AG04450 (cell line): ENCODE measurements at places on chromosomes 2 and 18.

- DNase-seq: no peak
Observed at GRCh38 chr18:63040788-63041410, 278.7 kb downstream of the BCL2 start.

DNA sequence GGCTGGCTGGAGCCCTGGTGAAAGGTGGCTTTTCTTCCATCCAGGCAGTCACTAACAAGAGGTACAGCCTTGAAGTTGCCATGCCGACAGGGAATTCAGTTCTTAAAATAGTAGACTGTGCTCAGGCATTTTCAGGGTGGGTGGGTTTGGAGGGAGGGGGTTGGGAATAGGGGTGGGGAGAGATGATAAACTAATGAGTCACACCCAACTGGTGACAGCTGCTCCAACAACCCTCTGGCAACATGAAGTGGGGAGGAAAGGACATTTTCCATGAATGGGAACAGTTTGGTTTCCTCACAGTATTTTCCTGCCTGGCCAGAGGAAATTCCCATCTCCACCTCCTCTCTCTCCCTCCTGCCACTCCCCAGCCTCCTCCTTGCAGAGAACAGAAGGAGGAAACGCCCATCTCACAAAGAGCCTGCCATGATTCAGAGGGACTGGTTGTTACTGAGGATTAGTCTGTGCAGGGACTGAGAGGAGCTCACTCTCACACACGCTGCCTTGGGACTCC is 113.0 kb upstream of the SLC1A4 start:
- no peak for DNase-seq

- DNase-seq: no peak
Observed at GRCh38 chr2:60335533-60336237, 217.8 kb downstream of the BCL11A start.

- no peak for DNase-seq
Observed at GRCh38 chr2:175234650-175235049, 53.1 kb upstream of the ATP5MC3 start.

DNA sequence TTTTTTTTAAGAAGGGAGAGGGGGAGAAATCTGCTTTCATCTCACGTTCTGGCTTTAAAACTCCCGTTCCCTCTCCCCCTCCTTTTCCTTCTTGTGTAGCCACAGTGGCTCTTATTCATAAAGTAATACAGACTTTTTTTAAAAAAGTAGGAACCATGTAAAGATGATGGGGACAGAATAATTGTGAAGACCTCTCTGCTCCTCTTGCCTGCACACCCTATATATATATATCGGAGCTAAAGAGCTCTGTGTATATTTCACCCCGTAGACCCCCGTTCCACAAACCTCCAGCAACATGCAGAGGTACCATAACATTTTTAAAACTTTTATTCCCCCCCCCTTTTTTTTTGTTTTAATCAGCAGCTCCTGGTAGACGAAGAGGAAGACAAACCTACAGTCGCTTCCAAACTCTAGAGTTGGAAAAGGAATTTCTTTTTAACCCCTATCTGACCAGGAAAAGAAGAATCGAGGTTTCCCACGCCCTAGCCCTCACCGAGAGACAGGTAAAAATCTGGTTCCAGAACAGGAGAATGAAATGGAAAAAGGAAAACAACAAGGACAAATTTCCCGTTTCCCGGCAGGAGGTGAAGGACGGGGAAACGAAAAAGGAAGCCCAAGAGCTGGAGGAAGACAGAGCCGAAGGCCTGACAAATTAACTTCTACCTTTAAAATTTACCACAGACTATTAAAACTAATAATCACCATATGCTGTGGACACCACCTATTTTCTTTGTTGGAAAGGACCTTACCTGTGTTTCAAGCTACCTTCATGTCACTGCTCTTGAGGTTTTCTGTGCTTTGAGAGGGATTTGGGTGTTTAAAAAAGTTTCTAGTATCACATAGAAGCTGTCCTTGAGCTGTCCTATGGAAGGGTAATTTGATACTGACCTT is 1.7 kb downstream of the HOXD8 start:
- DNase-seq: no peak

DNA sequence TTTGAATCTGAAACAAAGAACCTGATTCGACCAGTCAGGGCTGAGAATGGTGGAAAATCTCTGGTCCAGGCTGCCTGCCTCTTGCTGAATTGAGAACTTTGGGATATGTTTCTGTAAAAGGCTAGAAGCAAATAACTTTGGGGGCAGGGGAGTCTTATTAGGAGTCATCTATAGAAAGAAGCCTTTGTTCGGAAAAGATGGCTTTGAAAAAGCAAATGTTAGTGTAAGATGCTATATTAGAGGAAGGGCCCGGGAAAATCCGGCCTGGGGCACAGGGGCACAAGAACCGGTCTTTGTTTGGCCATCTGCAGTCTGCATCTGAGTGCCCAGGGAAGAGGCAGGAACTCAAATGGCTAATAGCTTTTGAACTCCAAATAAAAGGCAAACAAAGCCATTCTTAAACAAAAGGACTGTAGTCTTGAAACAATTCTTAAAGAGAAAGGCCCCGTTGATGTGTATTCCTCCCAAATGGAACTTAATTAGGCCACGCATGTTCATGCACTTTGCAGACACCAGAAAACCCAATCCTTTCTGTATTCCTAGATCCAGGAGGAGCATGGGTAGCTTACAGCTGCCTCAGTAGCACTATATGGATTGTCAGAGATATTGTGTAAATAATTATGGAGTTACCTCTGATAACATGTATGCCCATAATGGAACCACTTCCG is 180.0 kb upstream of the ARL4C start:
- no peak for DNase-seq

DNA sequence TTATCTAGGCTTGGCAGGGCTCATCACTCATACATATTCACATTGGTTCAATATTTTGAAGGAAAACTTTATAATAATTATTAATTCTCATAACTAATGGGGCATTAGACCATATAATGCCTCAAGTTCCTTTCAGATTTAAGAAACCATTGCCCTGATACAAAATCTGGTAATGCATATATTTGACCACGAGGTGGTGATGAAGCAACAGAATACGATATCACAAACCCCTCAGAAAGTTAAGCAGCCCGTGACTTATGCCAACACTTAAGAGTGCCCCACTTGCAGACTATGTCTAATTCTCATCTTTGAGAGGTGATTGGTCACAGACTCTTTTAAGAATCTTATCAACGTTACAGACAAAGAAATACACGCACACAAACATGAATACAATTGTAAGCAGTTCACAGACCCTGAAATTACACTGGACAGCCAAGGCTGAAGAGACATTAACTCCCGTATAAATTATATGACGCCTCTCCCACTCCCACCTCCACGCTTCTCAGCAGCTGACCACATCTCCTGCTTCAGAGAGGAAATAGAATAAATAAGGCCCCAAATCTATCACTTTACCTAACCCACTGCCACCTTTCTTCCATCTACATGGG is 20.7 kb upstream of the DNAH6 start:
- peak; percentile 49 for DNase-seq

- DNase-seq: no peak
Observed at GRCh38 chr2:28709101-28709500, 42.5 kb upstream of the PPP1CB start.

DNA sequence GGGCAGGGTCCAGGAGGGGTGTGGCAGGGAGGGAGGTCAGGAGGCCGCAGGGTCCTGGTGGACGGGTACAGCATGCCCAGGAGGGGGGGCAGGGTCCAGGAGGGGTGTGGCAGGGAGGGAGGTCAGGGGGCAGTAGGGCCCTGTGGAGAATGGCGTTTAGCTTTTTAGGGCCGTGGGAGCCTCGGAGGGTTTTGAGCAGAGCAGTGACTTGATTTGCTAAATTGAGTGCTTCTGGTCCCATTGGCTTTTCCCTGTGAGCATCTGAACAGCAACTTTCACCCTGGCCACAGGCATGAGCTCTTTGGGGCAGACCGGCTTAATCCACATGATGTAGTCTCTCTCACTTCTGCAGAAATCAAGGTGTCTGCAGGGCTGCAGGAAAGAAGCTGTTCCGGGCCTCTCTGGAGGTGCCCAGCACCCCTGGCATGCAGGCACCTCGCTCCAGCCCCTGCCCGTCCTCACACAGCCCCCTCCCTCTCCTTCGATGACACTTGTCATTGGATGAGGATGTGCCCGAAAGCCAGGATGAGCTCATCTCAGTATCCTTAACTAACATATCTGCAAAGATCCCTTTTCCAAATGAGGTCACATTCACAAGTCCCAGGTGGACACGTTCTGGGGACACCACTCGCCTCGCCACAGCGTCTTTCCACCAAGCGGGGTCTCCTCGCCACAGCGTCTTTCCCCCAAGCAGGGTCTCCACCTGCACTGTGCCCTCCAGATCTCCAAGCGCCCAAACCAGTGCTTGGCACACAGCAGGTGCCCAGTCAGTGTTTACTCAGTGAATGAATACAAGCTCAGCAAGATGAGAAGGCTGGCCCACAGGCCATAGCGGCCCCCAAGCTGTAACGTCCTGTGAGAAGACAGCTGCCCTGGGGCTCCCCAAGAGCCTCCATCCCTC is 94.0 kb downstream of the NDUFA10 start:
- no peak for DNase-seq

GRCh38 chr18:50675043-50675442 is 115.2 kb downstream of the MAPK4 start:
- DNase-seq: no peak

DNA sequence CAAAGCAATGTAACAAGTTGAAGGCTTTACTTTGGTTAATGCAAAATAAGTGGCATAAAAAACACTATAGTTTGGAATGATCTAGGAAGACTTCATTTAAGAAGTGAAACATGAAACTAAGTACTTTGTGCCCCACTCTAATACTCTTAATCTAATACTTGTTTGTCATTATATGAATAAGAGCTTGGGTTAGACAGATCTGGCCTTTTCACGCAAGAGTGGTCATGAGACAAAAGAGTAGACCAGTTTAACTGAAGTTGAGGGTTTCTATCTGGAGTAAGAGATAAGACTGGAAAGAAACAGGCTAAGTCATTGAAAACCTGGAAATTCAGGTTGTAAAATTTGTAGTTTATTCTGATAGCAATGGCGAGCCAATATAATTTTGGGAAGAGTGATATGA is 2.8 kb downstream of the SLC30A6 start:
- no peak for DNase-seq

- DNase-seq: peak; percentile 55
Observed at GRCh38 chr2:169716238-169716886, 17.3 kb upstream of the KLHL23 start.

GRCh38 chr2:8882094-8882493 is 44.7 kb upstream of the KIDINS220 start:
- no peak for DNase-seq

DNA sequence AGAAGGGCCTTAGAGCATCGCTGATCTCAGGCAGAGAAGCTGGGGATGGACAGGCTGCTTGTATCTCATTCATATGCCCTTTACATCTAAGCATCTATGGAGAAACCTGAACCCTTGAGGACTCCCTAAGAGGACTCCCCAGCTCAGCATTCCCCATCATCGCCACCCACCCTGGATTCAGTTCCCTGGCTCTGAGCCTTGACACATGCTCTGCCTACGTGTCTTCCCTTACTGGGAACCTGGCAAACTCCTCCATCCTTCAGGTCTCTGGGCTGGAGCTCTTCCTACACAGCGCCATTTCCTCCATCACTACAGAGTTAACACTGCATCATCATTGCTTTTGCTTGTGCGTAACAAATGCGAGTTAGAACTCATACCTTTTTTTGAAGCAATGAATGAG is 31.2 kb upstream of the OTOF start:
- DNase-seq: no peak

- DNase-seq: no peak
Observed at GRCh38 chr2:140947236-140947635, 1183.6 kb downstream of the LRP1B start.
